Activated naive CD4-positive, alpha-beta T cell treated with anti-CD3 and anti-CD28 coated beads for 36 hours (primary cell): ENCODE measurements at places on chromosomes 11 and 22. TPM values are rescaled to one million over a fixed set of nuclear protein-coding genes. Genes with fewer than 3 reads are reported as not detected.
A peak's percentile ranks its signal among the peaks of the same experiment; 100 is the strongest.

GRCh38 chr11:45655347-45655756 lies 10.1 kb downstream of the CHST1 start:
- no peak overlapping the region for H3K4me3 ChIP-seq
- no peaks in the 10 kb centered on the region for H3K36me3 ChIP-seq
- DNase-seq: peak; percentile 75
- H3K4me1 ChIP-seq: peaks cover 3% of the 10 kb centered on the region

MMP8 gene
- total RNA-seq: not detected

PNPLA5 gene
- not detected for total RNA-seq

DNA sequence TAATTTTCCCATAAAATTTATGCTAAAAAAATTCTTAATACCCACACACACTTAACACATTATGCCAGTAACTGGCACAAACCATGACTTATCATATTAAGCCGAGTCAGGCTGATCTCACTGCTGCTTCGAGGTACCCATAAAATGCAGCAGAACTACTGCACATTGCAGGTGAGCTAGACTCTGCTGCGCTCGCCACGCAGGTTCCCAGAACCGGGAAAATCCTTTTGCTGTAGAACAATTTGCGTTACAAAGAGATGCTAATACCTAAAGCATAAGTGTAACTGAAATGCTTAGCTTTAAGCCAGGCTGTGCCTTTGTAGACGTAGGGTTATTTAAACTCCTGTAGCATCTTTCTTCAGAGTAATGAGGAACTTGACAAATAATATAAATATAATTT lies 200.3 kb downstream of the MSANTD4 start:
- H3K36me3 ChIP-seq: no peaks in the 10 kb centered on the region
- H3K27ac ChIP-seq: no peak overlapping the region
- no peak for DNase-seq
- peaks cover 2% of the 10 kb centered on the region for H3K27me3 ChIP-seq
- no peaks in the 10 kb centered on the region for H3K4me1 ChIP-seq

GRCh38 chr11:57315491-57315890 lies 9.3 kb downstream of the TNKS1BP1 start:
- no peak overlapping the region for H3K27ac ChIP-seq
- H3K36me3 ChIP-seq: peaks cover 6% of the 10 kb centered on the region
- peaks cover 17% of the 10 kb centered on the region for H3K4me1 ChIP-seq
- H3K27me3 ChIP-seq: no peaks in the 10 kb centered on the region

DDIAS gene
- total RNA-seq: 18.0 TPM

TYR gene
- not detected for total RNA-seq

DNA sequence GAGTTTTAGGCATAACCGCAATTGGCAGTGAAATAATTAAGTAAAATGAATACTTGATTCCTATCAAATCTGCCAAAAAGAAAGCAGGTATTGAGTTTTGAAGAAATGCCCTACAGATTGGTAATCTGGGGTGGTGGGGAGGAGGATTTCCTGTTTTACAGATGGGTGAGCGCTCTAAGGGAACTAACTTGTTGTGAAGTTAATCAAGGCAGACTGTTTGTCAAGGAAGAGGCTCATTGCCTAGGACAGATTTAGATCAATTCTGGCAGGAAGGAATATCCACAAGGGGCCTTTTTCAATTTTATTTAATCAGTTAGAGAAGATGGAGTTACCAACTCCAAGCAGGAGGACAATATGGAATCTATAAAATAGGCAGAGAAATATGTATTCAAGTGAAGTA lies 271.5 kb upstream of the CCDC90B start:
- H3K27me3 ChIP-seq: peaks cover 4% of the 10 kb centered on the region
- no peak overlapping the region for H3K27ac ChIP-seq
- H3K36me3 ChIP-seq: no peaks in the 10 kb centered on the region
- H3K4me3 ChIP-seq: no peak overlapping the region
- no peak for DNase-seq

GRCh38 chr11:60835534-60835846 lies 6.4 kb upstream of the CCDC86 start:
- no peak overlapping the region for H3K4me3 ChIP-seq
- no peaks in the 10 kb centered on the region for H3K4me1 ChIP-seq
- DNase-seq: no peak
- H3K27ac ChIP-seq: no peak overlapping the region
- no peaks in the 10 kb centered on the region for H3K27me3 ChIP-seq
- no peaks in the 10 kb centered on the region for H3K36me3 ChIP-seq

MYOD1 gene
- not detected for total RNA-seq

SLC22A6 gene
- not detected for total RNA-seq

GRCh38 chr22:30829901-30830550 lies 135.4 kb downstream of the OSBP2 start:
- H3K4me3 ChIP-seq: no peak overlapping the region
- DNase-seq: no peak
- H3K36me3 ChIP-seq: no peaks in the 10 kb centered on the region
- H3K4me1 ChIP-seq: peaks cover 10% of the 10 kb centered on the region
- H3K27me3 ChIP-seq: no peaks in the 10 kb centered on the region

FGF4 gene
- not detected for total RNA-seq

- no peaks in the 10 kb centered on the region for H3K36me3 ChIP-seq
- H3K4me1 ChIP-seq: no peaks in the 10 kb centered on the region
- no peak for DNase-seq
- no peaks in the 10 kb centered on the region for H3K27me3 ChIP-seq
- no peak overlapping the region for H3K27ac ChIP-seq
Measured at GRCh38 chr11:134643115-134644012, 231.3 kb upstream of the B3GAT1 start.

GRCh38 chr11:116960930-116961329 lies 123.5 kb upstream of the APOA1 start:
- peaks cover 46% of the 10 kb centered on the region for H3K4me1 ChIP-seq
- H3K27ac ChIP-seq: no peak overlapping the region
- no peaks in the 10 kb centered on the region for H3K27me3 ChIP-seq
- no peak for DNase-seq
- no peak overlapping the region for H3K4me3 ChIP-seq

DNA sequence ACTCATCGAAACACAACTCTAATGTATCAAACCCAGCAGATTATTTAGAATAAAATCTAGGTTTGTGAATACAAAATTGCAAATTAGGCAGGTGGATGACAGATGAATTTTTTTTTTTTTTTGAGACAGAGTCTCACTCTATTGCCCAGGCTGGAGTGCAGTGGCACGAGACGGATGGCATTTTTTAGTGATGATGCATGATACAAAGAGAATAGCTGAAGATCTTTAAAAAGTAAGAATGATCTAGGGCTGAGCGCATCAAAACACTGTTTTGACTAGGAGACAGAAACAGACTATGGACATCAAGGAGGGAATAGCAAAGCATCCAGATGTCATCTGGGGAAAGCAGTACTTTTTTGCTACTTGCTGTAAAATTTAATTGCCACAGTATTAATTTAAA lies 63.8 kb downstream of the IMMP1L start:
- H3K4me3 ChIP-seq: no peak overlapping the region
- DNase-seq: no peak

RBX1 gene
- 93.3 TPM for total RNA-seq

DNA sequence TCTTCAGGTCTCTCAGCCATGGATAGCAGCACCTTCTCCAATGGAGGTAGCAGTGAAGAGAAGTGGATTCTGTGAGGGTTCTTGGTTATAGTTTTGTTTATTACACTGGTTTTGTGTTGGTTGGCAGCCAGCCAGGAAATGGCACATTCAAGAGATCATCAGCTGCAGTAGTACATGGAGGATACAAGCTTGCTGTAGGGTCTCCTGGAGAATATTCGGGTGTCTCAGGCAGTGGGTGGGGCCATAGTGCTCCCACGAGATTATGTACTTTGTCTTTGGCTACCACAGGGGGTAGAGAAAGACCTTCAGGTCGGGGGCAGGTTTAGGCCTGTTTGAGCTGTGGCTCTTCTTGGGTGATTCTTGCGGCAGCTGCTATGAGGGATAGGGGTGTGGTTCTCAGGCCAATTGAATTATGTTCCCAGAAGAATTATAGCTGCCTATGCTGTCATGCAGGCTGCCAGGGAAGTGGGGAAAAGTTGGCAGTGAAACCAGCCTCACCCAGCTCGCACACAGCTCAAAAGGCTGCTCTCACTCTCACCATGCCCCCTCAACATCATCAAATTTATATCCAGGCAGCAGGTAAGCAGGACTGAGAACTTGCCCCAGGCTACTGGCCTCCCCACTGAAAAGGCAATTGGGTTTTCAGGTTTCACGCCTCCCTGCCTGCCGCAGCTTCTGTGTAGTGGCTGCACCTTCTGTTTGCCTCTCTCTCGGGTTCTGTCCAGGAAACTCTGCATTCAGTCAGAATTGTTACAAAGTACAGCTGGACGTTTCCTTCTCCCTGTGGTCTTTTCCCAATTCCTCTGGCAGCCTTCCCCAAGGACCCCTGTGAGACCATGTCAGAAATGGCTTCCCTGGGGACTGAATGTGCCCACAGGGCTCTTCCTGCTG lies 435.5 kb downstream of the LUZP2 start:
- no peak overlapping the region for H3K27ac ChIP-seq
- H3K4me3 ChIP-seq: no peak overlapping the region
- no peaks in the 10 kb centered on the region for H3K36me3 ChIP-seq
- no peak for DNase-seq
- no peaks in the 10 kb centered on the region for H3K27me3 ChIP-seq

DNA sequence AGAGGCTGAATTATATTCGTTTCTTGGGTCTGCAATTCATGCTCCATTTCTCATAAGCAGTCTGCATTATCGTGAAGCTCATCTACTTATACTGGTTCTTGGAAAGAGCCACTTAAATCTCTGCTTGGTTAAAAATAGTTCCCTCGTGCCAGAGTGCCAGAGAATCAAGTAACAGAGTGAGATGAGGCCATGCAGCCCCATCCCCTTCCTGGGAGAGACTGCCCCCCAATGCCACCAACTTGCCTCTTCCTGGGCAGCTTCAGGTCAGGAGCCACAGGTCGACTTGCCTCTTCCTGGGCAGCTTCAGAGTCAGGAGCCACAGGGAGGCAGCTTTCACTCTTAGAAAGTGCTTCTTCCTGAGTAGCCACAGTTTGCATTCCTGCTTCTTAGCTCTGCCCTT lies 223.9 kb upstream of the ZBED5 start:
- no peak overlapping the region for H3K4me3 ChIP-seq
- no peak for DNase-seq
- H3K36me3 ChIP-seq: no peaks in the 10 kb centered on the region
- H3K27ac ChIP-seq: no peak overlapping the region

ALDH3B1 gene
- not detected for total RNA-seq

GPR83 gene
- total RNA-seq: not detected

DNA sequence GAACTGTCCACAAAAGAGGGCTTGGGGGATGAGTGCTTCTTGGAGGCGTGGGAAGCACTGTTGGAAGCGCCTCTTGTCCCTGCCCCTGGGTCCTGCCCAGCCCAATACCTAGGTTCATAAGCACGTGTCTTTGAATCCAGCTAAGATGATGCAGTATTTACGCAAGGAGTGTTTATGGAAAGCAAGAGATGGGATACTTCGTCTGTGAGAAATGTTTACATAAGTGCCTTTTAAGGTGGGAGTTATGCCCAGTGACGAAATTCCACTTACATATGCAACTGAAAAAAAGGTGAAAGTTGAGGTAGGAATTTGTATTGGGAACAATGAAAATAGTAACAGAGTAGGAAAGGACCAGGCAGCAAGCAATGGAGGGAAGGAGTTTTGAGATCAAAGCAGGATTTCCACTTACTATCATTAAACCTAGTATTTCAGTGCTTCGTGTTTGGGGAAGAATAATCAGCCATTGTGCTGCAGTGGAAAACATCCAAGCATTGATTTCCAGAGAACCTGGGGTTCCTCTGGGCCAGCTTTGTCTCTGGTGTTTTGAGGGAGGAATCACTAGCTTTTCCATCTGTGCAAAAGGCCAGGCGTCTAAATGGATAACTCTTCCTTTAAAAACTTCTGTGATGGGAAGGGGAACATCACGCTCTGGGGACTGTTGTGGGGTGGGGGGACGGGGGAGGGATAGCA lies 115.3 kb upstream of the TTC12 start:
- no peaks in the 10 kb centered on the region for H3K36me3 ChIP-seq
- no peak overlapping the region for H3K4me3 ChIP-seq
- H3K4me1 ChIP-seq: no peaks in the 10 kb centered on the region
- peaks cover 10% of the 10 kb centered on the region for H3K27me3 ChIP-seq
- DNase-seq: no peak

- H3K27me3 ChIP-seq: no peaks in the 10 kb centered on the region
- no peaks in the 10 kb centered on the region for H3K36me3 ChIP-seq
- DNase-seq: no peak
- no peak overlapping the region for H3K4me3 ChIP-seq
- no peak overlapping the region for H3K27ac ChIP-seq
- peaks cover 13% of the 10 kb centered on the region for H3K4me1 ChIP-seq
Measured at GRCh38 chr11:121323046-121323607, 30.6 kb downstream of the SC5D start.

- H3K4me1 ChIP-seq: peaks cover 37% of the 10 kb centered on the region
- H3K27ac ChIP-seq: no peak overlapping the region
- H3K36me3 ChIP-seq: peaks cover 15% of the 10 kb centered on the region
Measured at GRCh38 chr11:70399681-70400112, 1.4 kb downstream of the CTTN start.

DNA sequence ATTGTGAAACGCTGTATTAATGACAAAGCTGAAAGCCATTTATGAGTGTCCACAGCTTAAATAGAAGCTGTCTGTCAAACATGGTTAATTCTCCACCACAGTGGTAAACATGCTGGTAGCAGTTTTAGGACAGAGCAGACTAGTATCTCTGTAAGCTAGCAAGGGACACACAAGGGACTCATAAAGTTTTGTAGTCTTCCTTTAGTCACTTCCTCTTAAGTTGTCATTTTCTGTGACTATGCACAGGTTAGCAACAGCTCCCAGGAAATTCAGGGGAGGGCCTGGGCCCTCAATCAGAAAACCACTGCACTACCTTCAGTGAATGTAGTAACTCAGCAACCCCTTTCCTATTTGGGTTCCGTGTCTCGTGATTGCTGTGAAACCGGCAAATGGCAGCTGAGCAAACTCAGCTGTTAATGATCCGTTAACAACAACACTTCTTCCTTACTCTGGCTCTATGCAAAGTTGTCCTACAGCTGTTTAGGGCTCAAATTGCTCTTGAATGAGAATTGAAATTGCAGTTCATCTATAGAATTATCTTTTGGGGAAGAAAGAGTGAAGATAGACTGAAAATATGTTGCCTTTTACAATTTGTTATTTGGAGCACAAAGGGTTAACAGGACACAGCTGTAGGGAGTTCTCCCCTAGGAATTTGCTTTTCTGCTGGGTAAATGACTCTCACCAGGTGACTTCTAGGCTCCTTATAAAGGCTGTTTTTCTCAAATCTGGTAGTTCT lies at the start of gene MMP26:
TSS of gene MMP26 (plus strand) at position 731 of the 736 bp plus-strand sequence.
- peaks cover 29% of the 10 kb centered on the region for H3K27me3 ChIP-seq
- H3K4me3 ChIP-seq: no peak within 1 kb of the TSS
- peak within 1 kb of the TSS; percentile 11 for H3K27ac ChIP-seq
- no peaks in the 10 kb centered on the region for H3K36me3 ChIP-seq
- H3K4me1 ChIP-seq: no peaks in the 10 kb centered on the region
